ENCODE measurements at places on chromosomes 7 and 10.

DNA sequence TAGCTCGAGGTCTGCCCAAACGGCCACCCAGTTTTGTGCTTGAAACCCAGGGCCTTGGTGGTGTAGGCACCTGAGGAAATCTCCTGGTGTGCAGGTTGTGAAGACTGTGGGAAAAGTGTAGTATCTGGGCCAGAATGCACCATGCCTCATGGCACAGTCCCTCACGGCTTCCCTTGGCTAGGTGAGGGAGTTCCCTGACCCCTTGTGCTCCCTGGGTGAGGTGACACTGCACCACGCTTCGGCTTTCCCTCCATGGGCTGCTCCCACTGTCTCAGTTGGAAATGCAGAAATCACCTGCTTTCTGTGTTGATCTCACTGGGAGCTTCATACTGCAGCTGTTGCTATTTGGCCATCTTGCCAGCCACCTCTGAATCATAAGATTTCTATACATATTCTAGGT, 62.4 kb upstream of the CDK6 start:
- DNase-seq, result no peak

DNA sequence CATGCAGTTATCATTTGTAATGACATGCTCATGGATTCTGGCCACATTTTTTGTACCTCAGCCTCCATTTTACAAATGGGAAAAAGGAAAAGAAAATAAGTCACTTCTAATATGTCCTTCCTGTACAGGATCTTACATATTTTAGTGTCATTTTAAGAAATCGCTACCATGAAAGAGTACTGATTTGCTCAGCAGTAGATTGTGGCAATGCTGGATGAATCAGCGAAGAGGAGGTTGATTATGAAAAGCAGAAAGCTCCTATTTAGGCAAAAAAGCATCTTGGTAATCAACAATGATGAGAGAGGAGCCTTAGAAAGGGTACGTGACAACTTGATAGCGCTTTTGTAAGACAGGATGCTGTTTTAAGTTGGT, 522.9 kb downstream of the PARD3 start:
- no peak for DNase-seq

DNA sequence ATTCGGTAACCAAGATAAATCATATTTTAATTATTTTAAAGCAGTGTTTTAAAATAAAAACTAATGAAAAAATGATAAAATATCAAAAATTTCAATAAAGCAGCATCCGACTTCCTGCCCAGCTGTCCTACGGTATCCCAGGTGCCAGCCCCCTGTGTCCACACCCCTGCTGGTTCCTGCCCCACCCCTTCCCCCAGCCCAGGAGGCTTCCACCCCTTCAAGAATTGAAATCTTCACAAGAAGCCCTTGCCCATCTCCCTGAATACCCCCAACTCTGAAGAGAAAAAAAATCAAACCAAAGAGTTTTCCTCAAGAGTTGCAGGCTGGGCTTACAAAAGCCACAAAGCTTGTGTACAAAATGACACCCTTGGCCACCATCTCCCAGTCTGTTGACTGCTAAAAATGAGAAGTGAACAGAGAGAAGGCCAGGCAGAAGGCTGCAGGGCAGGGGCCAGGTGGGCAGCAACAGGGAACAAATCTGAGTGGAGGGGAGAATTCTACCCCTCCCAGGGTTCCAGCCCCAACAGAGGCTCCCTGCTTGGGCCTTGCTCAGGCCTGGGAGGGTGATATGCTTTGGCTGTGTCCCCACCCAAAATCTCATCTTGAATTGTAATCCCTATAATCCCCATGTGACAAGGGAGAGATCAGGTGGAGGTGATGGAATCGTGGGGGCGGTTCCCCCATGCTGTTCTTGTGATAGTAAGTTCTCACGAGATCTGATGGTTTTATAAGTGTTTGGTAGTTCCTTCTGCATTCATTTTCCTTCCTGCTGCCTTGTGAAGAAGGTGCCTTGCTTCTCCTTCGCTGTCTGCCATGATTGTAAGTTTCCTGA, 14.5 kb downstream of the GPRIN2 start:
- no peak for DNase-seq

- DNase-seq, result no peak
Observed at GRCh38 chr7:24438232-24438631, 135.0 kb upstream of the PALS2 start.

- DNase-seq, result no peak
Observed at GRCh38 chr7:42671627-42672026, 240.2 kb downstream of the C7orf25 start.

GRCh38 chr7:102457352-102457924, 7.2 kb downstream of the ALKBH4 start:
- no peak for DNase-seq

GRCh38 chr7:157469181-157470016, 132.6 kb downstream of the DNAJB6 start:
- no peak for DNase-seq

DNA sequence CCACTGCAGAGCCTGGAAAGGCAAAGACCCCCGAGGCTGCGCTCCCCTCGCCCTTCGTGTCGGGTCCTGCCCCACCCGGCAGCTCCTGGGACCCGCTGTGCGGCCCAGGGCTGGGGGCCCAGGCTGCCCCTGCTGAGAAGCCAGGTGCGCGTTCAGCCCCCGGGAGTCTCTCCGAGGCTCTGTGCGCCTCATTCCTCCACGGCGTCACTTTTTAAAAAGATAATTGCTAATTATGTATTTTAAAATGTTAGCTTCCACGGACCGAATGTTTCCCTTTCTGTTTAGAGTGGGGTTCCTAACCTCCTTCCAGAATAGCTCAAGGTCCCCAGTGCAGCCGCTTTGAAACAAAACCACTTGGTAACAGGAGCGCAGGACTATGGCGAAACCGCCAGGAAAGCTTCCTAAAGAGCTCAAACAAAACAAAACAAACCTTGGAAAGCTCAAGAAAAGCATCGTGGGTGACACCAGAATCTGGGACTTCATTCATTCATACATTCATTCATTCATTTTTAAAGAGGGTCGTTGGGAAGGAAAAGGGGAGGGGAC, 45.6 kb downstream of the PDIA4 start:
- DNase-seq, result no peak

DNA sequence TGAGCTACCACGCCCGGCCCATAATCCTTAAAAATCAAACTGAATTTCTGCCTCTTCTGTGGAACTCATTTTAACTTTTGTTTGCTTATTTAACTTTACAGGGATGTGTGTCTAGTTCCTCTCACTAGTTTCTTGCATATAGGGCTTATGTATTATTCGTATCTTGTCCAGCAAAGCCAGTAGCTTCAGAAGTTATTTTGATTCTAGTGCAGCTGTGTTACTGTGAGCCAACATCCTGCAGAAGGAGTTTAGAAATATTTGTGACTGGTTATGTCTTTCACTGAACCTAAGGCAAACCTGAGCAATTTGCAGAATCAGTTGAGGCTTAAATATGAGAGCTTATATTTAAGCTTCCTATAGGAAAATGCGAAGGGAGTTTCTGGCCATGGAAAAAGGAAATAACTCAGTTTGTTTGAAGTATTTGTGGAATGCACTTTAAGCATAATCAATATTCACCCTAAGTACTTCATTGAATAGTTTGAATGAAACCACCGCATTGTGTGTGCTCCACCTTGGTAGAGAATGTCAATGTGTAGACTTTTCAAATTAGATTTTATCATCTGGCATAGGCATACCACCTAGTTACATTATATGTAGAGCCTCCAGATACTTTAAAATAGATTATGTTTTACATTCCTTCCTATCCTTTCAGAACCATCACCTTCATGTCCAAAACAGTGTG, 90.8 kb downstream of the MCU start:
- DNase-seq, result no peak

DNA sequence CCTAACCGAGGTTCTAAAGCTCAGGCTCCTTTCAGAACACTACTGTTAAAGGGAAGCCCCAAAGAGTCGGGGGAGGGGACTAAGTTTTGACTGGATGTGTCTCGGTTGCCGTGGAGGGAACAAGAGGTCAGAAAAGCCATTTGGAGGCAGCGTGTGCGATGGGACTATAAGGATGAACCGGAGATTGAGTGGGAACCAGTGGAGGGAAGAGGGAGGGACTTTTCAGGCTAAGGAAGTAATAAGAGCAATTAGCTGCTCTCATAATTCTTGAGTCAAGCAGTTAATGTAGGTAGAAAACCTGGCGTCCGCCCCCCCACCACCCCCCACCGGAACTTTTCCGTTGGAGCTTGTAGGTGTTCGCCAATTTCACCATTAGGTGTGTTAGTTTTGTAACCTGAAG, 491 bp upstream of the AKAP9 start:
- DNase-seq, result no peak

All from NCI-H510A (cell line).